ENCODE measurements at places on chromosomes 1 and 21.

GRCh38 chr1:212458817-212459216 is 26.1 kb downstream of the NENF start:
- peak; percentile 13 for DNase-seq

DNA sequence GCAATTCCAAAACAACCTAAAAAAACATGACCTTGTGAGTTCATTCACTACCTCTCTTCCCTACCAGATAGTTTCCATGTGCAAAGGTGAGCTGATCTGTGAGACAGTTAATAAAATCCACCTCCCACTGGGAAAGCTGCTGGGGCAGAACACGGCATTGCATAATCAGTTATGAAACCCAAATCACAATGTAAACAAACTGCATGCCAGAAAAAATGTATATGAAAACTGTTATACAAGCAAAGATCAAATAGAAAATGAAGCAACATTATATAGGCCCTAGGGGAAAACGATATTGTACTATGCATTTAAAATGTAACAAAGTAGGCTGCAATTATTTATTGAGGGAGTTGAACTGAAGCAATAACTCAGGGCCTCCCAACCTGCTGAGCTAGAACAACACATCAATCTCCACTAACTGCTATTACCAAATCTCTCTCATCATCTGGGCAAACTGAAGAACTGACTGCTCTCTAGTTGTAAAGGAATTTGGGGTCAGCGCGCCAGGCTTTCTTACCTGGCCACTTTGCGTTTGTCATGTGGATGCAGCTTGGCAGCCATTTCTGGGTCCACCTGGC is 31.0 kb downstream of the TRIT1 start:
- DNase-seq: no peak

DNA sequence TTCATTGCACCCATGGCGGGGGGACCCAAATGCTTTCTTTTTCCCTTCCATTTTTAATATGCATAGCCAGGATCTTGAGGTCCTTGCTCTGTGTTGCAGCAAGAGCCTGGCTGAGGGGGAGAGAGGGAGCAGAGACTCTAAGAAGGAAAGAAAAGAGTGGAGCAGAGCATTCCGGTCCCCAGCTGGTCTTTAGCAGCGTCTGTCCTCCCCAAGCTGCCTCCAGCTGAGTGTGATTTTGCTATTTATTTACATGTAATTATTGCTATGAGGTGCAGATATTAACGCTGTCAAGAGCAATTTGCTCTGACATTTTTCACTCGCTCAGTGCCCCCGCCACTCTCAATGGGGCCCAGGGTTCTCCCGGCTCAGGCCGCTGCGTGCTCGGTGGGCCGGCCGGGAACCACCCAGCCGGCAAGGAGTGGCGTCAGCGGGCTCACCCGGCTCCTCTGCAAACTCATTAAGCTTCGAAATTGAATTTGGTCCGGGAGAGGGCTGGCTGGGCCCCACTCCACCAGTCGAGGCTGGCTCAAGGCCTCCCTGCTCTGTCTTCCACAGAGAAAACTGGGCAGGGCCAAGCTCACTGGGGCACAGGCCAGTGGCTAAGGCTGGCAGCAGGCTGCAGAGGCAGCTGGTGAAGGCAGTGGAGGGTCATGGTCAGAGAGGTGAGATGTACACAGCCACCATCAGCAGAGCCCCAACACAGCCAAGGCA is 93.2 kb downstream of the PAX7 start:
- DNase-seq: no peak

GRCh38 chr1:201022493-201022819 is 1.1 kb downstream of the KIF21B start:
- DNase-seq: no peak

DNA sequence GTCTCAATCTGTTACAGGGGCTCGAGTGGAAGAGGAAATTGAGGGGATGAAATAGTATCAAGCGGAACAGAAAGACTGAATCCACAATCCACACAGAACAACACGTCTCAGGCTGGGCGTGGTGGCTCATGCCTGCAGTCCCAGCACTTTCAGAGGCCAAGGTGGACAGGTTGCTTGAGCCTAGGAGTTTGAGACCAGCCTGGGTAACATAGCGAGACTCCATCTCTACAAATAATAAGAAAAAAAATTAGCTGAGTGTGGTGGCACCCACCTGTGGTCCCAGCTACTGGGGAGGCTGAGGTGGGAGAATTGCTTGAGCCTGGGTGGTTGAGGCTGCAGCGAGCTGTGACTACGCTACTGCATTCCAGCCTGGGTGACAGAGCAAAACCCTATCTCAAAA is 25.7 kb downstream of the VPS26C start:
- DNase-seq: no peak

DNA sequence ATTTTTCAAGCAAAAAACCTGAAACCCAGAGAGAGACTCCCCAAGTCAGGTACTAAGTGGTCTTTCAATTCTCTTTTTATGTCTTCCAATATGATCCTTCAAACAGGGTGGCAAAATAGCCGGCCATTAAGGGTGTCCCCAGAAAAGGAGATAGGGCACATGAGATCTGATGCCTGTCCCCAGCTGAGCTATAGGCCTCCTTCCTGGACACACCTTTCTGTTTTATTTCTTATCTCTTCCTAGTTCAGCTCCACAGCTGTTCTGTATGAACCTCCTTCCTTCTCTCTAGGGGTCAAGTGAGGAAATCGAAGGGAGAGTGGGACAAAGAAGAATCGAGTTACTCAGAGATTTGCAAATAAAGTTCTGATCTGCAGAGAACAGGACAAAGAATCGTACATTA is 112.4 kb upstream of the ATP1A1 start:
- no peak for DNase-seq

GRCh38 chr1:212928323-212929291 is 21.7 kb upstream of the VASH2 start:
- DNase-seq: no peak

DNA sequence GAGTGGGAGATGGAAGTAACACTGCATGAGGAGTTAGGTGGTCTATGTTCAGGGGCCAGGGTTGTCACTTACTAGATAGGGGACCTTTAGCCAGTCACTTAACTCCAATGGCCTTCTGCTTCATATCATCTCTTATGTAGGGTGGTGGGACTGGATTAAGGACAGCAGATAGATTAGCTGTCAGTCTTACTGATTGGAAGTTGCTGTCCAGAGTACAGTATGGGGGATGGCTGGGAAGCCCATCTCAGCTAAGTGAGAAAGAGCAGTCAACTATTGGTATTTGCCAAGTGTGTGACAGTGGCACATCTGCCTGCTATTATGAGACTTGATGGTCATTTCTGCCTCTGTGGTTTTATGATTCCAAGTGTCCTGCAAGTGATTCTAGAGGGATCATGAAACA is 130.9 kb downstream of the FGGY start:
- no peak for DNase-seq

- peak; percentile 98 for DNase-seq
Measured at GRCh38 chr1:26306290-26307229, at the start of gene UBXN11. Gene UBXN11, minus strand, starts transcription at chr1:26306636. Its CDS starts 3,753 bp downstream, at chr1:26302883.

DNA sequence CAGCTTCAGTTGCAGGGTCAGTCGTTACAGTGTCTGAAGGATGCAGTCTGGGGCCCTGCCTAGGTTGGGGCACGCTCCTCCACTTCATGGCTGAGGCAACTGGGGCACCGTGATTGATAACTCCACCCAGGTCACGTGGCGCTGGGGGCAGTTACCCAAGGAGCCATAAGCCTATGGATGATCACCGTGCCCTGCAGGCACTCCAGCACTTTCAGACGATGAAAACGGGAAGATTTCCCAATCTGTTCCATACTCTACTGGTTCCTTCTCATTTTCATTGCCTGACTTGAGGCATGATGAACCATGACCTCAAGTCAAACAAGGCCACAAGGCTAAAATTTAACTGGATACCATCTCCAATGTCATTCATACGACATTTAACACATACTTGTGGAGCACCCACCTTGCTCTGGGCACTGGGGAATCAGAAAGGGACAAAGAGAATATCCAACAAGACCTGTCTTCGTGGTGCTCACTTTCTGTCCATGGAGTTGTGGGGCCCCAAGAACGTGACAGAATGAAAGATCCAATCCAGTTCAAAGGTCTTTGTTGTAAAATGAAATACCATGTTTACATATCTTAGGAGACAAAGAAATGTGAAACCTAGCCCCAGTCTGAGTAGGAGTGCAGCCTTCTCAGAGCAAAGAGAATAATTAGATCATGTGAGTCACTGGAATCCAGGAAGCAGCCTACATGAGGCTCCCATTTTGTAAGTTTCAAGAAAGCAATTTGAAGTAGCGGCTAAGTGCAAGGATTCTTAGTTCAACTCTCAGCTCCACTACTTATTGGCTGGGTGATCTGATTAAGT is 39.4 kb upstream of the SPOCD1 start:
- DNase-seq: no peak

- no peak for DNase-seq
Measured at GRCh38 chr1:229905031-229905545, 161.9 kb upstream of the GALNT2 start.

- DNase-seq: no peak
Measured at GRCh38 chr1:49527606-49528305, 496.0 kb downstream of the AGBL4 start.

- no peak for DNase-seq
Measured at GRCh38 chr1:26049531-26050247, 3.8 kb upstream of the SLC30A2 start.

- no peak for DNase-seq
Measured at GRCh38 chr1:34792868-34793727, at the start of gene GJA4. Gene GJA4, plus strand, starts transcription at chr1:34792999. Its CDS starts 1,215 bp downstream, at chr1:34794214.

DNA sequence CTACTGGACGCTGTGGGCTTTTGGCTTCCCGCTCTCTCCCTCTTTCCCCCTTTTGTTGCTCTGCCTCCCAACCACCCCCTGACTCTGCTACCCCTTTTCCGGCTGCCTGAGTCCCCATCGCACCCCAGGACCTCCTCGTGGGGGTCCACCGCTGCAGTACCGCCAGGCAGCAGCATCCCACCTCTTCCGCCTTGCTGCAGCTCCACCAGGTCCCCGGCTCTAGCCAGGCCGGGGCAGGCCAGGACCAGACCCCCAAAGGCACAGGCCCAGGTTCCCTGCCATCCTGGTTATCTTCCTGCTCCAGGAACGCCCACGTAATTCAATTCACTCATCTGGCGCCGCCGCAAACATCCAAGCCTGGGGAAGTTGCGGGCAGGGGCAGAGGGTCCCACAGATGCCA is 139.8 kb downstream of the LIPI start:
- no peak for DNase-seq

GRCh38 chr1:47996060-47996405 is 1.2 kb downstream of the TRABD2B start:
- DNase-seq: no peak

- DNase-seq: peak; percentile 61
Measured at GRCh38 chr1:203702130-203702577, 62.8 kb upstream of the LAX1 start.

- no peak for DNase-seq
Measured at GRCh38 chr1:180923021-180923841, 10.5 kb downstream of the KIAA1614 start.

DNA sequence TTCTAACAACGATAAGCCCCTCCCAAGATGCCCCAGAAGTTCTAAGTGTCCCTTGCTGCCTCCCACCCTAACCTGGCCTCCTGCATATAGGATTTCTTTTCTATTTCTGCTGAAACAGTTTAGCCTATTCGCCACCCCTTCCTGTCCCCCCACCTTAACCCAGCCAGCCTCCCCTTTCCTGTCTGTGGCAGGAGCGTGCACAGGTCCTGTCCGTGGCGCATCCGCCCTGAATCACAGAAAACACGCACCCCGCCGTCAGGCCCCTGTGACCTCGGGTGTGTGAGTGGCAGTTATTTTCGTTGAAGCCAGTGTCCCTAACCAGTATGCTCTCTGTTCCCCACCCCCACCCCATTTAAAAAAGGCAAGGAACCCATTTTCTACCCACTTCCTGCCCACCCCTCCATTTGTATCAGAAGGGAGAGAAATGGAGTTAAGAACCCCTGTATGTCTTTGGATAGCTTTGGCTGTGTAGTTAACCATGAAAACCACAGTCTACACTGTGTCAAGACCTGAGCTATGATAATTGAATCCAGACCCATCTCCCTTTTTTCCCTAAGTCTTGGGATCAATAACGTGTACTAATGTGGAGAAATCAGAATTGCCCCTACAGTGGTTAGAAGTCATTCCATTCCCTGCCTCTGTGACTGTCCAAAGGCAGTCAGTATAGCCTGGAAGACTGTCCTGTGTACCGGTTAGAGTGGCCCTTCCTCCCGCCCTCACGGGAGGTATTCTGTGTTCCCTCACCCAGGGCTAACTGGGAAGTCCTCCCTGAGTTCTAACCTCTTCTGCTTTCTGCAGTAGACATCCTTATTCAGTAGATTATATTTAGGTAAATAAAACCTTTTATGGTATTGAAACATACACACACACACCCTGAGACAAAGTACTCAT is 1.8 kb downstream of the PLEKHO1 start:
- peak; percentile 61 for DNase-seq

- peak; percentile 15 for DNase-seq
Measured at GRCh38 chr1:87464022-87464490, 135.4 kb downstream of the LMO4 start.

All from activated CD4-positive, alpha-beta T cell treated with anti-CD3 and anti-CD28 coated beads, Interleukin-2, Interleukin-6, amounts not matched to agents 100 ng/mL and 50 ng/mL, durations not matched to agents 16 hours and 8 hours (primary cell).